ENCODE measurements at places on chromosomes 1 and 21.
A peak's percentile ranks its signal among the peaks of the same experiment; 100 is the strongest.

DNA sequence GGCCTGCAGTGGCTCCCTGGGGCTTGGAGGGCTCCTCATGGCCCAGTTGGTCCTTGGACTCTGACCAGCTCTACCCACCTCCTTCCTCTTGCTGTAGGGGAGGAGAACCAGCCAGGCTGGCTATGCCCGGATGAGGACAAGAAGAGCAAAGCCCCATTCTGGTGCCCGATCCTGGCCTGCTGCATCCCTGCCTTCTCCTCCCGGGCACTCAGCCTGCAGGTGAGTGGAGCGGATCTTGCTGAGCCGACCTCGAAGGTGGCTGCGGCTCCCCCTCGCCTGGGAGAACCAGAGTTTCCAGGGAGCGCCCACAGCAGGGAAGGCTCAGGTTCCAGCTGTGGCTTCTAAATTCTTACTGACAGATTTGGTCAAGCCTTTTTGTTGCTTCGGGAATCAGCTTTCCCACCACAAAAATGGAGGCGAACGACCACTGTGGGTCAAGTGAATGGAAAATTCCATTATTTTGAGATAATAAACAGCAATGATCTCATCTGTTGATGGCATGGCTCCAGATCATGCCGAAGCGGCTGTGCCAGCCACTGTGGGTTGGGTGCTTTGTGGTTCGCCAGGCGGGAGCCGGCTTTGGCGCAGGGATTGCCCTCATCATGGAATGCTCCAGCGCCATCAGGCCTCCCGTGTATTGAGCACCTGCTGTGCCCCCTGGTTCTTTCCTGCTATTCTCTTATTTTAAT lies 106.5 kb upstream of the ACTL8 start:
- DNase-seq, result no peak

GRCh38 chr1:220186752-220187151 lies 85.5 kb downstream of the RAB3GAP2 start:
- DNase-seq, result no peak

- DNase-seq, result no peak
Observed at GRCh38 chr1:187872550-187872949, 1043.8 kb downstream of the PLA2G4A start.

DNA sequence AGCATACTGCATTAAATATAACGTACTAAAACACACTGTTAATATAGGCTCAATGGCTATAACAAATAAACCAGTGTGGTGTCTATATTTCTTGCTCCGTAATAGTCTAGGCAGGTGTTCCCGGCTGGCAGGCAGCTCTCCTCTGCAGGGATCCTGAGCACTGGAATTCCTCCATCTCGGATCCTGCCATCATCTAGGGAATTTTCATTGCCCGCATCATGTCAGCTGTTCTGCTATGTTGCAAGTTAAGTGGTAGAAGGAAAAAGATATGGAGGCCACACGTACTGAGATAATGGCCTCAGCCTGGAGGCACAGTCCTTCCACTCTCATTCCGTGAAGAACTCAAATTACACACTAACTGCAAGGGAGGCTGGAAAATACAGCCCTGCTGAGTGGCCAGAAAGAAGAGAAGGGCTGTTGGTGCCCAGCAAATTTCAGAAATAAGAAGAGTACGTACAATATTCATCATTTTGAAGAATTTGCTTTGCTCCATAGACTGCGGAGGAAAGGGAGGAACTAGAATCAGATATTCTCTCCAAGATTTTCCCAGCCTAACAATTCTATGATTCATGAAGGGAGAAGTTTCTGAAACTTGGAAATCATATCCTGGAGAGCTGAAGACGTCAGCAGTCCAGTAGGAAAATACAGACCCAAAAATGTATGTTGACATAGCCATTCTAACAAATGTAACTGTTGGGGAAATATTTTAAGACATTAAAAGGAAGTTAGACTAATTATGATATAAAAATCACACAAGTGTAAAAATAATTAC lies 263.3 kb downstream of the MRPL39 start:
- DNase-seq, result no peak

DNA sequence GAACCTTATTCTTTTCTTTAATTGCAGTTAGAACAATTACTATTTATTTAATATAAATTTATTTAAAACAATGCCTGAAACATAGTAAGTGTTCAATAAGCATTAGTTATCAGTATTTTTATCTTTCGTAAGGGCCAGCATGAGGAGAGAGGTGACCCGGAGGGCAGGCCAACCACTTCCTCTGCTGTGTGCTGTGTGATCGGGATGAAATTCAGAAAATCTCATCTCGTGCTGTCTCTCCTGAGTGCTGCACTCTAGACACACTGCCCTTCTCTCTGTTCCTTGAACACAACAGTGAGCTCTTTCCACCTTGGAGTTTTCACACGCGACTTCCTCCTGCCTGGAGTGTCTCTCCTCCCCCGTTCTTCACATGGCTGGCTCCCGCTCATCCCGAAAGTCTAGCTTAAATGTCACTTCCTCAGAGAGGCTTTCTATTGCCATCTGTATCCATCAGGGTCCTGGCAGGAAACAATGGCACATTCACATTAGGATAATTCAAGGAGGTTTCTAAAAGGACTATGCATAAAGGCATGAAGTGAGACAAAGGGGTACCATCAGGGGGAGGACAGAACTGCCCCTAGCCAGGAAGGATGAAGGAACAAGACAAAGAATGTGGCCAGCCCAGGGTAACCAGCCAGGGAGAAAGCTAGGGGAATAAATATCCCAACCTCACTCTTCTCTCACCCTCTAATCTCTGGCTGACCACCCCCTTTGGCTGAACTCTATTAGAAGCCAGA lies 142.6 kb upstream of the GJB5 start:
- DNase-seq, result no peak

- no peak for DNase-seq
Observed at GRCh38 chr1:39144924-39145323, 59.6 kb upstream of the MACF1 start.

DNA sequence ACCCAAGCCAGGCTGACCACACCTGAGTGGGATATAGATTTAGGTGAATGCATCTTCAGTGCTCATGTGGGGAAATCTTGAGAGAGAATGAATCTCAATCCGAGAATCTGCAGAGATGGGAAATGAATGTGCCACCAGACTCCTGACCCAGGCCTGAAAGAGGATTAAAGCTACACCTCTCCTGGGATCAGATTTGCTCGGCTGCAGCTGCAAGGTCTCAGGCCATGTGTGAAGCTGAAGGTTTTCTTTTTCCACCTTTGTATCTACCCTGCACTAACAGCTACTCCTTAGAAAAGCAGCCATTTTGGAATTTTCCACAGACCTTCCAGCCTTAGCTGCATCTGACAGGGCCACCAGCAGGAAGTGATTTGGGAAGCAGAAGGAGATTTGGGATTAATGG lies 18.3 kb downstream of the GPR3 start:
- DNase-seq, result no peak

- peak; percentile 45 for DNase-seq
Observed at GRCh38 chr1:42931911-42932422, 26.7 kb downstream of the SLC2A1 start.

DNA sequence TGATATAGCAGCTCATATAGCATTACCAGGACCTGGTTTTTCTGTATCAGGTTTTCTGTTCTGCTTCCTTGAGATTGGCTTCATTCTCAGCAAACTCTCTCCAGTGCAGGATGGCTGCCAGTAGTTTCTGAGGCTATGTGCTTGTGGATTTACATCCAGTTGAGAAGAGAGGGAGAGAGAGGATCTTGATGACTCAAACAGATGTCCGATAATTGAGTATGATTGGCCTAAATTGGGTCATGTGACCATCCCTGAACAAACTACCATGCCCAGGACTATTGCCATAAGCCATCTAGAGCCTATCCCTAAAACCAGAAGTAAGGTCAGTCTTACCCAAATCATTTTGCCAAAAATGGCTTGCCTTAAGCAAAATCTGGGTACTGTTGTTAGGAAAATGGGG lies 18.1 kb upstream of the PSMA5 start:
- DNase-seq, result no peak

GRCh38 chr1:241355311-241356010 lies 1.5 kb downstream of the RGS7 start:
- DNase-seq, result no peak

DNA sequence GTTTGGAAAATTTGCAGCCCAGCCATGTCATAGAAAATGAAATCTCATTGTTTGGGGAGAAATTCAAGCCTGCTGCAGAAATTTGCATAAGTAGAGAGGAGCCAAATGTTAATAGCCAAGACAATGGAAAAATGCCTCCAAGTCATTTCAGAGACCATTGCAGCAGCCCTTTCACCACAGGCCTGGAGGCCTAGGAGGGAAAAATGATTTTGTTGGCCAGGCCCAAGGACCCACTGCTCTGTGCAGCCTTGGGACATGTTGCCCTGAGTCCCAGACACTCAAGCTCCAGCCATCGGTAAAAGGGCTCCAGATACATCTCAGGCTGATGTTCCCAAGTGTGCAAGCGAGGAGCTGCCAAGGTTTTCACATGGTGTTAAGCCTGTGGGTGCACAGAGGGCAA lies 1.1 kb downstream of the KRTAP19-2 start:
- DNase-seq, result no peak

GRCh38 chr1:12171206-12172041 lies 4.6 kb downstream of the TNFRSF1B start:
- no peak for DNase-seq

GRCh38 chr1:45569962-45570581 lies 13.8 kb upstream of the NASP start:
- DNase-seq, result peak; percentile 47

GRCh38 chr1:97050506-97050905 lies 328.9 kb downstream of the PTBP2 start:
- no peak for DNase-seq

DNA sequence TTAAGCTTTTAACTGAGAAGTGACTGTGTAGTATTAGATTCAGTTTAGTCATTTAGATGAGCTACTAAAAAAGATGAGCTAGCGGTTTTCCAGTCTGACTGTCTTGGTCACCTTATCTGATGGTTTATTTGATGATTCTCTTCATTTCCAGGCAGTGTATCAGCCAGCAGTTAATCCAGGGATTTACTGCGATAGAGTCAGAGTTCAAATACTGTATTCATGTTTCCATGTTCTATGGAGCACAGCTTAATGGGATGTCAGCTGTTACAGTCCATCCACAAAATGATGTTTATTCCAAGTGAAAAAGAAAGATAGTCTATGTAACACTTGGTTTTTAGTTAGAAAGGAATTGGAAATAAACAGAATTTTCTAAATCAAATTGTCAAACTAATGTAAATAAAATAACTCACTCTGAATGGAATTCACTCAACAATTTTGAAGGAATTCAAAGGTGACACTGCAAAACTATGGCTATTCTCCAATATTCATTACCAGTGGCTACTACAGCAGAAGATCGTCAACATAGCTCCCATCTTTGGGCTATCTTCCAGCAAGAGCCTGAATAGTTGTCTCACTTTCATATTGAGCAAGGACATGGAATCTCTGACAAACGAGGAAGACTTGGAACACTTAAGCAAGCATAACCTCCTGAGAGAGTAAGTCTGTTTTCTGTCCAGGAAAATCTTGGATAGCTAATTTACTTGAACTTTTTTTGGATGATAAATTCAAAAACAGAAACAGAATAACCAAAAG lies 54.6 kb upstream of the DPT start:
- no peak for DNase-seq

GRCh38 chr1:6118415-6118814 lies 61.7 kb downstream of the CHD5 start:
- DNase-seq, result no peak

DNA sequence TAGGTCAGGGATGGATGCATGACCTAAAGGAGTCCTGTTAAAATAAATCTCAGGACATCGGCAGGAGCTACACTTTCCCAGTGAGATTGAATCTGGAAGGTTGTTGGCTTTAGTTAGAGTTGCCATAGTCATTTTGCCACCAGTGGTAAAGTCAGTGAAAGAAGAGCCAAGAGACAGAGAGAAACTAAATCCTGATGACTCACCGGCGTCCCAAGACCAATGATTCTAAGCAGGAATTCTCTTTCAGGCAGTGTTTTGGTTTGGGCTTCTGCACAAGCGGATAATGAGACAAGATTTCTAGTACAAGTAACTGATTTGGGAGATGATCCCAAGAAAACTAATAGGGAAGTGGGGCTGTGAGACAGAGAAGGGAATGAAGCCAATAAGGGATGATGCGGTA lies 88.8 kb upstream of the ETS2 start:
- DNase-seq, result no peak

- DNase-seq, result no peak
Observed at GRCh38 chr21:40568807-40569206, 278.2 kb downstream of the DSCAM start.

DNA sequence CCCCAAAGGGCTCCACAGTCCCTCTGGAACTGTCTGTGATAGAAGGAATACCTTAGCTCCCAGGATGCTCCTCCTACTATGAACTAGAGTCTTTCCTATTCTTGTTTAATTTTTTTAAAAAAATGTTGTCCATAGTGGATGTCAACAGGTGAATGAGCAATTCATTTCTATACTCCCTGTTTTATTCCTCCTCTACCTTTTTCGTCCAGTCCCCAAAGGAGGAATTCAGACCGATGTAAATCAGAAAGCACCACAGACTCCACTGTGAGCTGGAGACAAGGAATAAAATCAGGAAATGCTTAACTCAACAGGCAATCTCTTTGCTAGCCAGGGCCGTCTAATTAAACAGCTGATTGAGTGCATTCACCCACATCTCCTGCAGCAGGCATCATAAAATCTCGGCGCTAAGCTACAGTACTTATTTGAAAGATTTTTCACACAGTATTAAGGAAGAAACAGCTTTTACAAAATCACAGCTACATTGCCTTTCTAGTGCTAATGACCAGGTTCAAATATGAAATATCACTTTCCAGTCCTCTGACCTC lies 381.6 kb downstream of the SIPA1L2 start:
- DNase-seq, result no peak

DNA sequence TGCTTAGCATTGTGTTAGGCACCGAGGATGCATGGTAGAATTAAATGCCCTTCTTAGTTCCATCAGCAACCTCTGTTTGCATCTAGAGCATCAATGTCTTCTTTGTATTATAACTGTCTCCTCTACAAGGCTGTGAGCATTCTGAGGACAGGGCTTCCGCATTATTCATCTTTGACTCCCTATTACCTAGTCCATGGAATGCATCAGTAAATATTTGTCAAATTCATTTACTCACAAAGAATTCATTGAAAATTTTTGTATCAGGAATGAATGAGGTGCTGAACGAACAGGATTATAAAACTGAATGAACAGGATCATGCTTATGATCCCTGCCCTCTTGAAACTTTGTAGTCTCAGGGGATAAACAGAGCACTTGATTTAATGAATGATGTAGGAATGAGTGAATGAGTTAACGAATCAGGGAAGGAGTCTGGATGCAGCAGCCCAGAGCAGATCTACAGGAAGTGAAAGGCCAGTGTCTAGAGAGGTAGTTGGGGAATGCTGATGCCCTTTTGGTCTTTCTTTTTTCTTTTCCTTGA lies 2.8 kb downstream of the RHBDL2 start:
- no peak for DNase-seq

- DNase-seq, result no peak
Observed at GRCh38 chr1:6348511-6349191, 44.9 kb downstream of the ACOT7 start.
